ENCODE measurements at places on chromosomes 6 and 20.

DNA sequence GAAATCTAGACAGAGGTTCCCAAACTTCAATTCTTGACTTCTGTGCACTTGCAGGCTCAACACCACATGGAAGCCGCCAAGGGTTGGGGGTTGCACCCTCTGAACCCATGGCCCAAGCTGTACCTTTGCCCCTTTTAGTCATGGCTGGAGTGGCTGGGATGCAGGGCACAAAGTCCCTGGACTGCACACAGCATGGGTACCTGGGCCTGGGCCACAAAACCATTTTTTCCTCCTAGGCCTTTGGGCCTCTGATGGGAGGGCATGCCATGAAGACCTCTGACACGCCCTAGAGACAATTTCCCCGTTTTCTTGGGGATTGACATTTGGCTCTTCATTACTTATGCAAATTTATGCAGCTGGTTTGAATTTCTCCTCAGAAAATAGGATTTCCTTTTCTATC lies 342.0 kb downstream of the TPBG start:
- DNase-seq, result no peak

DNA sequence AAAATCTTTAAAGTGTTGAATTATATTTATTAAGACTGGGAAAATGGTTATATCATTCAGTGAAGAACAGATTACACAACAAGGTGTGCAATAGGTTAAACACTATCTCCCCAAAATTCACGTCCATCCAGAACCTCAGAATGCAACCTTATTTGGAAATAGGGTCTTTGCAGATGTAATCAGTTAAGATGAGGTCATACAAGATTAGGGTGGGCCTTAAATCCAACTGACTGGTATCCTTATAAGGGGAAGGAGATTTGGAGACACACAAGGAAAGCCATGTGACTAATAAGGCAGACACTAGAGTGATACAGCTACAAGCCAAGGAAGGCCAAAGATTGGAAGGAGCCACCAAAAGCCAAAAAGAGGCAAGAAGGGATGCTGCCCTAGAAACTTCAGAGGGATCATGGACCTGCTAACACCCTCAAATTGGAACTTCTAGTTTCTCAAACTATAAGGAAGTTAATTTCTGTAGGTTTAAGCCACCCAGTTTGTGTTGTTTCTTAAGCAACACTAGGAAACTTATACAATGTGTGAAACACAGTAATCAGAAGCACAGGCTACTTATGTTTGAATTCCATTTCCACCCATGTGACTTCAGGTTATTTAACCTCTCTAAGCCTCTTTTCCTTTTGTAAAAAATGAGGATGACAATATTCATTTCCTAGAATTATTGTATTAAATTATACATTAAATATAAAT lies 16.9 kb downstream of the ILRUN start:
- DNase-seq, result no peak

GRCh38 chr6:120779441-120779840 lies 554.8 kb downstream of the TBC1D32 start:
- DNase-seq, result no peak

- no peak for DNase-seq
Measured at GRCh38 chr20:50067018-50067417, 45.9 kb downstream of the UBE2V1 start.

GRCh38 chr20:32922466-32922865 lies 63.7 kb downstream of the EFCAB8 start:
- DNase-seq, result no peak

- no peak for DNase-seq
Measured at GRCh38 chr20:63495741-63496595, 2.9 kb downstream of the EEF1A2 start.

GRCh38 chr6:19342616-19343015 lies 494.6 kb upstream of the ID4 start:
- DNase-seq, result no peak

GRCh38 chr6:33860706-33861474 lies 57.1 kb upstream of the MLN start:
- DNase-seq, result no peak

GRCh38 chr6:53728570-53729194 lies 63.1 kb upstream of the KLHL31 start:
- DNase-seq, result peak; percentile 23

- no peak for DNase-seq
Measured at GRCh38 chr6:149318581-149319286, 1.2 kb downstream of the TAB2 start.

- DNase-seq, result no peak
Measured at GRCh38 chr6:140671926-140672325, 1297.5 kb upstream of the CITED2 start.

GRCh38 chr6:56087421-56087820 lies 160.0 kb downstream of the COL21A1 start:
- DNase-seq, result no peak

GRCh38 chr6:4394786-4395185 lies 259.4 kb upstream of the ECI2 start:
- no peak for DNase-seq

DNA sequence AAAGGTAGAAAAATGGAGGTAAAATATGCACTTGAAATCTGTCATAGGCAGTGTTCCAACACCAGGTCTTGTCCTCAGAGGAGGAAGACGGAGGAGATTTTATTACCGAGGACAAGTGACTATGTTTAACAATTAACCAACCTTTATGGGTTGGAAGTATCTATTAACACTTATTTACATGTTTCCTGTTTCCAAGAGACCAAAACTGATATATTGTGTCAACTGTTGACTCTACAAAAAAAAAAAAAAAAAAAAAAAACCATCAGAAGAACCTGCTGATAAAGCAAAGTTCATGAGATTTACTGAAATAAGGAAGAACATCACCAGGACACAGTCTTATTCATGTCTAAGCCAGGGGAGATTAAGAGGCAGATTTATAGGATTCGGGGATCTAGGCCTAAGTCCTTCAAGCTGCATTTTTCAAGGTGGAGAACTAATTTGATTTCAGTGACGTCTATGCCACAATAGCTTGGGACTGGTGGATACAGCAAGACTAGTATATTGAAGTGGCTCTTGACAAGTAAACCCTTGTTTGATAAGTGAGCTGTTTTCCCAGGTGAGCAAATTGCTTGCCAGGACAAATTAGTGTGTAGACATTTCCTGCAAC lies 126.6 kb upstream of the NAA20 start:
- no peak for DNase-seq

- peak; percentile 30 for DNase-seq
Measured at GRCh38 chr6:36052097-36052496, 24.5 kb downstream of the MAPK14 start.

- no peak for DNase-seq
Measured at GRCh38 chr6:161100072-161100471, 108.5 kb downstream of the MAP3K4 start.

DNA sequence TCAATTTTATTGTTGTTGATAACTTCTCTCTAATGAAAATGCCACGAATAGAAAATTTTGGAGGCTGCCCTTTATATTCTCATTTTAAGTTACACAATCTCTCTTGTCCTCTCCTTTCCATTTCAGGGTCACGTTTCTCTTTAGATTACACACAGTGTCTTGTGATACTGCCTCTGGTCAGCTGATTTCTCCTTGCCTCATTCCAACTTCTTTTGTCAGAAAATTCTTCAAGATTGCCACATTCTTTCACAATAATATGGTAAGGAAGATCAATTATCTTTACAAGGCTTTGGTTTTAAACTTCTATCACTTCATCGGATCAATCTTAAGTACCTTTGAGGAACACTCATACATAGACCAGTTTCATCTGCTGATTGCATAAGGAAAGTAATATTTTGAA lies 370.3 kb downstream of the RFPL4B start:
- DNase-seq, result peak; percentile 6

GRCh38 chr6:163180874-163181541 lies 233.5 kb upstream of the QKI start:
- DNase-seq, result peak; percentile 59

DNA sequence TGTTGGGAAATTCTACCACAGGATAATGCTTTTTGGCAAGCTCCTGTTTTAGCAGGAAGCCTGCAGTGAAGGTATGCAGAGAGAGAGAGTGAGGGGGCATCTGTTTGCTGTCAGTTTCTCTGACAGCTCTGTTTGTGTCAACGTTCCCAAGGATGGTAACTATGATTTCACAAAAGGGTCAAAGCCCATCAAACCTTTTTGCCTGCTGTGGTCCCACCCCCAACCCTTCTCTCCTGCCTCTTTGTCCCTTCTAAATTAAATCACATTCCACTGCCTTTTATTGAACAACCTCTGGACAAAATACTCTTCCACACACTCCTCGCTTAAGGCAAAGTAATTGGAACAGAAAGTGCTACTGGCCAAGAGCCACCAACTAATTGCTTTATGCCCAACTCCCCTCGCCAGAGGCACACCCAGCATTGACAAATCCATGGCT lies 128.3 kb downstream of the TSHZ2 start:
- no peak for DNase-seq

DNA sequence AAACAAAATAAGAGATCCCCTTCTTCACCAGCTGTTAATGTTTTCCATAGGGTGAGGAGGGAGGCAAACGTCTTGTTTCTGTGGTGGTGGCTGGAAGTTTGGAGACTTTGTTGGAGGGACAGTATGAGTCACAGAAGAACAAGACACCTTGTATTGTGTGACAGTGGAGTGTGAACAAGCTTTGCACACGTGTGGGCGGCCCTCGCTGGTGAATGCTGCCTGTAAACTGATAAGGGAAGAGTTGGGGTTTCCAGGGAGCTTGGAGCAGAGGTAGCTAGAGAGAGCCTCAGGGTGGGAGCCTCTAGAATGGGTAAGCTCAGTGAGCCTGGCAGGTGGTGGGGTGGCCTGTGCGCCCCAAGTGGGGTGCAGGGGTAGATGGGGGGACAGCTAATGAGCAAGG lies 78.3 kb downstream of the ZDHHC14 start:
- DNase-seq, result no peak

Data from fibroblast of the conjunctiva (primary cell).